Epithelial cell of alveolus of lung (primary cell): ENCODE measurements at places on chromosomes 5 and 9. TPM values are rescaled to one million over a fixed set of nuclear protein-coding genes. Genes with fewer than 3 reads are reported as not detected.

MAST4 gene
- 8.3 and 9.2 TPM in 2 replicates for total RNA-seq

PAM gene
- 116 and 177 TPM in 2 replicates for total RNA-seq

SARDH gene
- 6.7 and 9.4 TPM in 2 replicates for total RNA-seq

SEC61B gene
- total RNA-seq = 169 and 249 TPM in 2 replicates

PCDHB14 gene
- 1.4 TPM in 1 of 2 replicates, not detected in the other for total RNA-seq

DEPDC1B gene
- total RNA-seq = 7.1 and 10.0 TPM in 2 replicates

NAIF1 gene
- total RNA-seq = 6.6 and 11.5 TPM in 2 replicates

GABRA1 gene
- total RNA-seq = not detected in 2 replicates

GDNF gene
- total RNA-seq = 0.39 TPM in 1 of 2 replicates, not detected in the other

PCDHGA3 gene
- total RNA-seq = 0.65 and 0.72 TPM in 2 replicates

ZNF354B gene
- total RNA-seq = 2.7 and 5.0 TPM in 2 replicates

SLC1A3 gene
- total RNA-seq = 4.0 and 12.4 TPM in 2 replicates

STKLD1 gene
- 0.13 and 1.4 TPM in 2 replicates for total RNA-seq

BRD3 gene
- 12.4 and 20.8 TPM in 2 replicates for total RNA-seq

APBA1 gene
- total RNA-seq = 1.1 and 6.7 TPM in 2 replicates

HSPB3 gene
- 2.9 TPM in 1 of 2 replicates, not detected in the other for total RNA-seq

FABP6 gene
- not detected in 2 replicates for total RNA-seq

OBP2B gene
- total RNA-seq = not detected in 2 replicates

HTR1A gene
- not detected in 2 replicates for total RNA-seq

CBY3 gene
- total RNA-seq = not detected in 2 replicates

FAM240B gene
- not detected in 2 replicates for total RNA-seq

ZNF483 gene
- total RNA-seq = 0.13 and 0.72 TPM in 2 replicates

EPB41L4B gene
- 1.7 TPM in 1 of 2 replicates, not detected in the other for total RNA-seq

PFN3 gene
- not detected in 2 replicates for total RNA-seq

RRAGA gene
- total RNA-seq = 84.0 and 96.8 TPM in 2 replicates

SHISAL2B gene
- total RNA-seq = 4.3 TPM in 1 of 2 replicates, not detected in the other

C9orf153 gene
- not detected in 2 replicates for total RNA-seq

FBP1 gene
- total RNA-seq = not detected in 2 replicates

GLDC gene
- 0.13 and 2.2 TPM in 2 replicates for total RNA-seq

CDO1 gene
- 7.1 and 13.0 TPM in 2 replicates for total RNA-seq

CACNA1B gene
- total RNA-seq = under 0.01 and 0.13 TPM in 2 replicates

SH3RF2 gene
- 2.5 TPM in 1 of 2 replicates, not detected in the other for total RNA-seq

DMRT3 gene
- not detected in 2 replicates for total RNA-seq

MYOZ3 gene
- 0.26 and 0.40 TPM in 2 replicates for total RNA-seq

EGFL7 gene
- total RNA-seq = 26.7 and 30.1 TPM in 2 replicates

PNPLA7 gene
- 0.13 and 0.32 TPM in 2 replicates for total RNA-seq

TXNDC15 gene
- total RNA-seq = 67.2 and 83.0 TPM in 2 replicates

PTGR1 gene
- 66.8 and 101 TPM in 2 replicates for total RNA-seq

CDC23 gene
- 16.8 and 19.7 TPM in 2 replicates for total RNA-seq

FLT4 gene
- total RNA-seq = 0.88 and 1.9 TPM in 2 replicates

CAST gene
- total RNA-seq = 106 and 193 TPM in 2 replicates

NR5A1 gene
- not detected in 2 replicates for total RNA-seq

PCAT7 gene
- total RNA-seq = not detected in 2 replicates

AHRR gene
- total RNA-seq = 7.0 and 47.7 TPM in 2 replicates

SLC34A3 gene
- not detected in 2 replicates for total RNA-seq

SLC22A4 gene
- total RNA-seq = 0.08 and 3.4 TPM in 2 replicates

PRDM9 gene
- not detected in 2 replicates for total RNA-seq

GRXCR2 gene
- not detected in 2 replicates for total RNA-seq
